ENCODE measurements at places on chromosomes 7 and 10.

DNA sequence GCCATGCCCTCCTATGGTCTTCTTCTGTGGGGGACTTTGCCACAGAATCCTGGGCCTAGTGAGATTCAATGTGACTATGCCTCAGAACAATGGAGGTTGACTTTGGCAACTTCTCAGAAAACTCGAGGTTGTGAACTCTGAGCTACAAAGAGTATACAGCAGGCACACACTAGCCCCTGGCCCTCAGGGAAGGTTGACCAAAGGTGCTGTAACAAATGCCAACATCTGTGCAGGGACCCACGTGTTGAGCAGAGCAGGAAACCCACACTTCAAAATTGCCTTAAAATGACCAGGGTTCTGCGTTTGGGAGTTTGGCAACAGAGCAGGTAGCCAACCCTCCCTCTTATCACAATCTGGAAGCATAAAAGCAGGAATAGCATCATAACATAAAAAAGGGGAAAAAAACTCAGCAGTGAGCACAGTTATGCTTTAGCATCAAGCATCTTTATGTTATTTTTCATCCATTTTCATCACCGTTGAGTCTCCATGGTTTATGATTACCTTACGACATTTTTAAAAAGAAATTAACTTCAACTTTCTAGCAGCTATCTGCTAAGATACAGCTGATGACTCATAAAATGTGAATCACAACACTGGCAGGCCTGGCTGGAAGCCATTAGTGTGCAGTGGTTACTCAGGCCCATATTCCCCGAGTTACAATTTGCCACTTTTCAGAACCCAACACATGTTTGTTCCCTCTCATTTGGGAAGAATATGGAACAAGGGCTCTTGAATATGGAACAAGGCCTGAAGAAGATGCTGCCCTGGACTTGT, 11.1 kb downstream of the PRLHR start:
- DNase-seq: no peak

- no peak for DNase-seq
These were observed 141.4 kb downstream of the GRID1 start for GRCh38 chr10:86225103-86225782.

- no peak for DNase-seq
These were observed 1.5 kb downstream of the NRF1 start for GRCh38 chr7:129613016-129613337.

DNA sequence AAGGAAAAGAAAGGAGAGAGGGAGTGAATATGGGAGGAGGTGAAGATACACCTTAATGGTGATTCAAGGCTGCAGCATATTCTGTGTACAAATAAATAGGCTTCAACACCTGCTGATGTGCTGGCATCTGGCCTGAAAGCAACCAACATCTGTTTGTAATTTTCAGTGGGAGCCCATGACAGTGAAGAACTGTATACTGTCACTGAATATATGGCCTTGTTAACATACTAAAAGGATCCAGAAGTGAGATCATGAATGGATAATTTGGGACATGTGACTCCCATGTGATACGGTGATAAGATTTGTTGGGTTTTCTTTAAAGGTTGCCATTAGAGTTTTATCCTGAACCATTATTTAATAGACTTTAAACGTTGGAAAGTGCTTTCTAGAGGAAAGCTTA, 459.3 kb downstream of the CNTNAP2 start:
- no peak for DNase-seq

- no peak for DNase-seq
These were observed 44.9 kb downstream of the VIPR2 start for GRCh38 chr7:159099711-159100231.

- DNase-seq: no peak
These were observed 37.6 kb downstream of the KLF6 start for GRCh38 chr10:3747248-3747960.

DNA sequence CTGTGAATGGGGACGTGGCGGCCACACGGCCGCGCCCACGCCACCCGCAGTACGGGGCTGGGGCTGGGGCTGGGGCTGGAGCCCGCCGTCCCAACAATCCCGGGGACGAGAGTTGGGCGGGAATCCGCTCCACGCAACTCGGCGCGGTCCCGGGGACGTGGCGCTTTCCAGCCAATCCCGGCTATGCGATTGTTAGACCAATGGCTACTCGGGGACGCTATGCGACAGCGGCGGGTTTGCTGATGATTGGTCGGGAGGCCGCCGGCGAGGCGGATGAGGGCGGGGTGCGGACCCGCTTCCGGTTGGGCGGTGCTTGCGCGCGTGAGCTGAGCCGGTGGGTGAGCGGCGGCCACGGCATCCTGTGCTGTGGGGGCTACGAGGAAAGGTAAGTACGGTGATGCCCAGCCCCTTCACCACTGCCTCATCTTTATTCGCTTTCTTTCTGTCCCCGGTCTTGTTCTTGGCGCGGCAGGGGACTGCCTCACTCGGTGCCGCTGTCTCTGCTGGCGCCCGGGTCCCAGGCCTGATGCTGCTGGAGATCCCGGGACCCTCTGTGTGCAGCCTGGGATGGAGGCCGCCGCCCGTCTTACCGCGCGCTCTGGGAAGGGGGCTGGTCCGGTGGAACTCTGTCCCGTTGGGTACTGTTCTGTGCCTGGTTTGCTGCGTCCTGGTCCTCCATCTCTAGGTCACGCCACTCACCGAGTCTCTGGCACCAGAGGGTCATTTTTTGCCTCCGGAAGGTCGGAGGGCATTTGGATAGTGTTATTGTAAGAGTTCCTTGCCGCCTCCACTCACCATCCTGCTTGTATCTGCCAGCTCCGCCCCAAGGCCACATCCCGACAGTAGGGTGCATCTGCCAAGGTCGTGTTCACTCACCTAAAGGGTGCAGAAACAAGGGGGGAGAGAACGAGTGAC, at the start of gene CALU:
CALU (plus strand) TSS at position 312 of the 915 bp plus-strand sequence. CDS start 9,225 bp downstream, outside the sequence.
- peak; percentile 97 for DNase-seq

DNA sequence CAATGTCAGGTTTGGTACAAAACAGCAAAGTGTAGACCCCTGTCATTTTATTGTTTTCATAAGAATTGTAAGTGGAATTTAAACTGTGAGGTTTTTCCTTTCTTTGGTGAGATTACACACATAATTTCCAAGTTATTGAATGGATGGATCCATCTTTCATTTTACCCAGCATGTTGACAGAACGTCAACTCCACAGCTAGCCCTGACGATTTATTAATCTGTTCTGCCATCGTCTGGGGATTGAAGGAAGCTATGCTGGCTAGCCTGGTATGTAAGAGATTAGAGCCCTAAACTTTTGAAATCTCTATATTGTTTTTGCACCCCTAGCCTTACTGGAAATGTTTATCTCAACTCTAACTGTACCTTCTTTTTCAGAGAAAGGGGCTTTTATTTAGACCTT, 8.6 kb downstream of the WNT16 start:
- peak; percentile 9 for DNase-seq

DNA sequence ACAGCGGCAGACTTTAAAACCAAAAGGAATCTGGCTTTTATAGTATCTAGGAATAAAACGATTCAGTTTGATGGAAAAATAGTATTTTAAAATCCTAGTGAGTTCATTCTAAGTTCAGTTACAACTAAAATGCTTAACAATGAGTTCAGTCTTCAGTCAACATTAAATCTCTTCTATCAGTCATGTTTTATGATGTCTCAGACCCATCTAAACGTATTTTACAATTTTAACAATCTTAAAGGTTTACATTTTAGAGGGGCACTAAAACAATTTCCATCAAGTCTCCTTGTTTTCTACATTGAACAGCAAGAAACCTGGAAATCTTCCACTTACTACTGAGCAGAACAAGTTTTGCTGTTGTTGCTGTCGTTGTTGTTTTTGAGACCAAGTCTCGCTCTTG, 10.0 kb downstream of the SVOPL start:
- no peak for DNase-seq

DNA sequence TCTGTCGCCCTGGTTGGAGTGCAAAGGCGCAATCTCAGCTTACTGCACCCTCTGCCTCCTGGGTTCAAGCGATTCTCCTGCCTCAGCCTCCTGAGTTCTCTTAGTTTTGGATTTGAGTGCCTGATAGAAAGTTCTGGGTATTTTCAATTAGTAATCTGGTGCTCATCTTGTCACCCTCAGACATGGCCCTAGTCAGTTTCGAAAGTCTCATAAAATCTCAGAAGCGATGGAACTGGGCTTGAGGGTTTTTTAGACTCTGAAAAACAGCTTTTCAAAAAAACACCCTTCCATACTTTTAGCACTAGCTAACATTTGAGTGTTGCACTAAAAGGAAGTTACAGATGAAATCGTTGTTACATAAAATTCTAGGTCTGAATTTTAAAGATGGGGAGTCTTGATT, 9.4 kb upstream of the PIP4K2A start:
- DNase-seq: no peak

DNA sequence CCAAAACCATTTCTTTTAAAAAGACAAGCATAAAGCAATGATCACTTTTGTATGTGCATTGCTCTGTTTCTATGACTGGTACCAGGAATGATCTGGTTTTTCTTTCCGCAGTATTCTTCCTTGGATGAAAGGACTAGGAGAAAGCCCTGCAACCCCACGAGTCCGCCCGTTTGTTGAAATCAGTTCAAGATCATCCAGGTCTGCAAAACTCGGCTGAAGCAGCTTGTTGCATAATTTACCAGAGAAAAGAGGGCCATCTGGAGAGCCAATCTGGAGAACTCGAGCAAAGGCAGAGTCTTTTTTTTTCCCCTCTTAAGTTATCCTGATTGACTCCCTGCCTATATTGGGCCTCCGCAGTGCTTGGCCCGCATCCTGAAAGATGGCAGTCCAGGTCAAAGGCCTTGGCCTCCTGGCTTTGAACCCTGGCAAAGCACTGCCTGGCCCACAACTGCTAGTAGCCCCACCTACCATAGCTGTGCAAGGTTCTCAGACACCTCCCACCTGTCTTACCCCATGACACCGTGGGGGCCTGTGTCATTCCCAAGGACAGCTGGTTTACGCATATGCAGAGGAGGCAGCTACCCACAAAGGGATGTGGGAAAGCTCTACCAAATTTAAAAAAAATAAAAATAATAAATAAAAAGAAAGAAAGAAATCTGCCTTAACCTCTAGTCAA, 572.2 kb downstream of the INHBA start:
- no peak for DNase-seq

GRCh38 chr7:31020652-31021051, 31.5 kb upstream of the ADCYAP1R1 start:
- no peak for DNase-seq

DNA sequence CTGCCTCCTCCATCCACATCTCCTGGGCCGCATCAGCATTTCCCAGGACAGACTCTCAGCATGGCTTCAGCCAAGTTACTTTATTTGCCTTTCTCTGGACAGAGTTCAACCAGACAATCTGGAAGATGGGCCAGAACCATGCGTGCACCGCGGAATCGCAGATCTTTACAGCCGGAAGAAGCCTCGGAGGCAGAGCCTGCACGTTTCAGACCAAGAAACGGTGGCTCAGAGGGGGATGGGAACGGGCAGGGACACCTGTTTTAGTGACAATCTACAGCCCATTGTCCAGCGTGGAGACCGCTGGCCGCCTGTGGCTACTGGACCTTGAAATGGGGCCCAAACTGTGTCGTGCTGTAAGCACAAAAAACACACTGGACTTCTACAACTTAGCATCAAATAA, 3.5 kb downstream of the VIPR2 start:
- DNase-seq: no peak

DNA sequence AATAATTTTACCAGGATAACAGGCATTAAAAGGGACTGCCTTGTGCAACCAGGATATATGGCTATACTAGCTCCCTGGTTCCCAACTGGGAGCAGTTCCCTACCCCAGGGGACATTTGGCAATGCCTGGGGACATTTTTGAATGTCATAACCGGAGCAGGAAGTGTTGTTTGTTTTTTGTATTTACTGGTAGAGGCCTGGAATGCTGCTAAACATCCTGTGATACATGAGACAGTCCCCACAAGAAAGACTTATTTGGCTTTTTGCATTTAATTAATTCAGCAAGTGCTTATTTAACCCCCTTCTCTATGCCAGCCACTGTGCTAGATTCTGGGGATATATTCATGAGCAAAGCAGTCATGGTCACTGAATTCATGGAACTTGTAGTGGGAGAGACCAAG, 181.2 kb downstream of the BBS9 start:
- no peak for DNase-seq

DNA sequence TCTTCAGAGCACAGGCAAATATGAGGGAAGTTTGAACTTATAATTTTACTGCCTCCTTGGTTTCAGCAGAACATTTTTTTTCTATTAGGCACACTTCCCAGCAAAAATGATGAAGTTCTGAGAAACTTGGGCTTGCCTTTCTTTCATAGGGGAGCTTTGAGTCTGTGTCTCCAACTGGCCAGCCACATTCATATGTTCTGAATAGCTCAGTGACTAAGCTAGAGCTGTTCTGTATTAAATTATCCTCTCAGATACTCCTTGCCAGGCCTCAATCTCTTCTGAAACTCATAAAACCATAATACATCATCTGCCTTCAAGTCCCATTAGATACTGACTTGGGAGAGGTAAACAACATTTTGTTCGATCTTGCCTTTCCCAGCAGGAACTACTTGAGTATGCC, 476.5 kb downstream of the GPAM start:
- no peak for DNase-seq

GRCh38 chr7:21642422-21642821, 99.6 kb downstream of the DNAH11 start:
- DNase-seq: no peak

GRCh38 chr10:1107004-1107403, 50.8 kb downstream of the WDR37 start:
- DNase-seq: no peak

GRCh38 chr7:158157460-158157859, 430.2 kb downstream of the PTPRN2 start:
- no peak for DNase-seq

GRCh38 chr10:22043327-22043633, 39.8 kb upstream of the DNAJC1 start:
- DNase-seq: no peak

DNA sequence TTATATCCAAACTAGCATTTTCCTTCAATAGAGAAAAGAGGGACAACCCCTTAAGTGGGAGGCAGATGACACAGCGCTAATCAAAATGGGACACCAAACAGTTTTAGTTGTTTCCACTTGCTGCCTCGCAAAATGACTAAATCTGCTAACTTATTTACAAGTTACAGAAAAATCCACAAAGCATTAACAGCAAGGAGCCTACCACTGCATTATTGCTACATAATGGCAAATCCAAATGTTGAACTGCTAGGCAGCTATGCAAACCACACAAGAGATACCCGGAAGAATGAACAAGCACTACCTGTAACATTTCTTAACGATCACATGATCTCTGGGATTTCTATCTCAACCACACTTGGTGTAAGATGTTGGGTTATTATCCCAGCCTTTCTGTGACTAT, 96.7 kb downstream of the SFMBT2 start:
- peak; percentile 60 for DNase-seq

DNA sequence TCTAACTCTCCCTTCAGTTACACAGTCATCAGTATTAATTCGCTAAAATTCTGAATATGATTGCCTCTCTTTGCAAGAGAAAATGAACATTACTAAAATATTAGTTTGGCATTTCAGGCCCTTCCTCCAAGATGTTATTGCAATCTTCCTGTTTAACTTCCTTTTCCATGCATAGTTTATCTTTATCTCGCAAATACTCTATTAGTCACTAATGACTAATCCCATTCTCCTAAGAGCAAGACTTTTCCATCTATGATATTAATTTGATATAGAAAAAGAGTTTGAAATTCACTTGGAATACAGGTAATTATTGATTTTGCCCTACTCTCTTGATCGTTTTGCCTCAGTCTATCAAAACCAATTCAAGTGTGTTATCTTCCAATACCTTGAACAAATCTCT, 41.8 kb upstream of the SEMA3A start:
- no peak for DNase-seq
